ENCODE measurements at places on chromosomes 7 and 10.

DNA sequence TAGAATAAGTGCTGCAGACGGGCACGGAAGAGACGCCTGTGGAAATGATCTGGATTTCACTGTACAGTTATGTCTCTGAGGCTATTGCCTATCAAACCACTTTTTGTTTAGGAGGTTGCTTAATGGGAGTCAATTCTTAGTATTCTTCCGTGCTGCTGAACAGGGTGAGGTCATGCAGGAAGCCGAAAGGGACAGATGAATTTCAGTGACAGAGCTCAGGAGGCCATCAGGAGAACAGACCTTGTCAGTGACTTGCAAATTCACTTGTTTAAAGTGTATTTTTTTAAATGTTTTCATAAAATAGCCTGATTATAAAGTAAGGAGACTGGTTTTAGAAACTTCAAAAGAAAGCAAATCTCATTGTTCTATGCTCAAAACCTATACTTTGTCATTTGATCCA lies 58.9 kb downstream of the XRCC2 start:
- DNase-seq: no peak

DNA sequence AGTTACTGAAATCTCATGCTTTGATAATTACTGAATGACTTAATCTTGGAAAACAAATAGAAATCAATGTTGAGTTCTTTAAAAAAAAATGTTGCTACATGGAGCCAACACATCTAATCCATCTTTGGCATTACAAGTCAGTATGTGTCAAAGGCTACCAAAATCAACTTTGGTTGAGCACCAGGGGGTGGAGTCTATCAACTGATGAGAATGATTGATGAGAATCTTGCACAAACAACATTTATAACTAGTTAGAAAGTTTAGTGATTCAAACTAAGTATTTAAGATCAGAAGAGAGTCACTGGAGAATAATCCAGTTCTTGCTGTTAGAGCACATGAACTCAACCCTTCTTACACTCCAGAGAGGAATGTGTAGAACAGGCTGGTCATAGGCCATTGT lies 70.5 kb upstream of the LRRC17 start:
- no peak for DNase-seq

GRCh38 chr10:114388275-114388674 lies 16.0 kb downstream of the AFAP1L2 start:
- DNase-seq: no peak

DNA sequence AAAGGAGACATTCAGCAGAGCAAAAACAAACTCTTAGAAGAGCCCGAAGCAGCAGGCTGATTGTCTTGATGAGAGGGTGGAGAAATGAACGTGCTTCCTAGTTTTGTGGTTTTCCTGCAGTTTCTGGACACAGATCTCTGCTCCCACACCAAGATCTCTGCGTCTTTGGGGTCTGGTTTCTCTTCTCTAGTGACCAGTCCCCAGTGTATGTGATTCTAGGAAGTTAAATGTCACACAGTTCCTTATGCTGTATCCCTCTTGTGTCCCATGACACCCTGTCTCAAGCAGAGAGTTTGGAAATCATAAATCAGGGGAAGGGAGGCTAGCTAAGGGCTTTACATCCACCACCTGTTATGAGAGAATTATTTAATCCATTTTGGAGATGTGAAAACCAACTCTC lies 55.4 kb upstream of the KLF14 start:
- no peak for DNase-seq

DNA sequence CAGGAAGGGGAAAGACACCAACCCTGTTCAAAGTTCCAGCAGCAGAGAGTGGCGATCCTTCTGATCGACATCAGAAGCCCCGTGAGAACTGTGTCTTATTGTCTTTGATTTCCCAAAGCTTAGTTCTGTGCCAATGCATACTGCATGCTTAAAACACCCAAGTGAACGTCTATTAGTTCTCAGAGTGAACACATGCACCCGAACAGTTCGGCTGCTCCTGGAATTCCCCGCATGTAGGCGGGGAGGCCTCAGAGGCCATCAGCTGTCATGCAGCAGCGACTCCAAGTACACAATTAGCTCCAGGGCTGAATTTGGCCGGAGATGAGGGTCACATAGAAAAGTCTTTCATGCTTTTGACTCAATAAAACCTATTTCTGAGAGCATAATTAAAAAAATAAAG lies 276.9 kb downstream of the ZMYND11 start:
- DNase-seq: no peak

DNA sequence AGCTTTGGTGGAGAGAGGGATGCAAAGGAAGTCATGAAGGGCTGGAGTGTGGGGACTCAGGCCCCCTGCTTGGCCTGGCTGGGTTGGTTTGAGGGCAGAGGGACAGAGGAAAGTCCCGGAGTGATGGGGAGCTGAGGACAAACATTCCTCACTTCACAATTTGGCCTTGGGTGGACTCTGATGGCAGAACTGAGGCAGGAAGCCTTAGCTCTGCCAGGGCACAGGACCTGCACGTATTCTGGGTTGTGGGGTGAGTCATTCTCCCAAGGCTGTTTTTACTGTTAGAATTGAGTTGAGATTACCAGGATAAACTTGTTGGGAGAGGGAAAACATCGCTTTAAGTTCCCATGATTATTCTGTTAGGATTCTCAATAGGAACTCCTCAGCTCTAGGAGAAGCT lies 2.6 kb downstream of the GOLGA7B start:
- no peak for DNase-seq

GRCh38 chr10:11724938-11725776 lies 17.0 kb upstream of the ECHDC3 start:
- DNase-seq: no peak

DNA sequence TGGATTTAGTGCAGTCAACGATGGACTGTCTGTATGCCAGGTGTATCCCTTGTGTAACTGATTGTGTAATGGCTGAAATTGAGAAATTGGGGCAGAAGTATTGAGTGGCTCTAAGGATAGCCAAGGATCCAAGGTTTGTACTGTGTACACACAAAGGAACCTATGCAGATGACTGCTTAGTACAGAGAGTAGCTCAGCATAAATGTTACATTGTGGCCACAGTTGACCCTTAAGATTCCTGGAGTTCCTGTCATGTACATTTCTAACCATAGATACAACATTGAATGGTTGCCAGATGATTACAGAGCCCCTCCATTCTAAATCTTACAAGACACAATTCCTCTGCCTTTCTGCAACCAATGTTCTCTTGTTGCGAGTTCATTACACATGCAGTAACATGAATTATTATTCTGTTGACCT lies 25.3 kb downstream of the CCDC126 start:
- no peak for DNase-seq

DNA sequence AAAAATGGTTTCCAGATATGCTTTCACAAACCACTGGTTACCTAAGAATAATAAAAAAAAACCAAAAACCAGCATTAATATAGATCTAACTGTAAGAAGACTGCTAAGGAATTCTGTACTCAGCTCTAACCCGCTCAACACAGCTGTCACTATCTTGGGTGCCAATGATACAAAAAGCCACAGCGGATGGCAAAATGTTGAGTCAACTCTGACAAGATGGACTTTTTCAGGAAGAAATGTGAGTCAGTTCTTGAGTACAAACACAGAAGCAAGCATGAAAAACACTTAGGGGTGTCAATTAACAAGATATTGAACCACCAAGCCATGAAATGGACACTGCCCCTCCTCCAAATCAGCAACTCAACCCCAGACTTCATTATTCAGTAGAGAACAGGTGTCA lies 55.0 kb downstream of the CTTNBP2 start:
- DNase-seq: no peak

- no peak for DNase-seq
Observed at GRCh38 chr10:100996678-100997359, 2.8 kb upstream of the LZTS2 start.

GRCh38 chr7:1019789-1020610 lies 24.3 kb upstream of the GPR146 start:
- no peak for DNase-seq
